ENCODE measurements at places on chromosomes 4 and X.

- peak; percentile 75 for DNase-seq
Observed at GRCh38 chrX:20217271-20217670, 49.4 kb downstream of the RPS6KA3 start.

DNA sequence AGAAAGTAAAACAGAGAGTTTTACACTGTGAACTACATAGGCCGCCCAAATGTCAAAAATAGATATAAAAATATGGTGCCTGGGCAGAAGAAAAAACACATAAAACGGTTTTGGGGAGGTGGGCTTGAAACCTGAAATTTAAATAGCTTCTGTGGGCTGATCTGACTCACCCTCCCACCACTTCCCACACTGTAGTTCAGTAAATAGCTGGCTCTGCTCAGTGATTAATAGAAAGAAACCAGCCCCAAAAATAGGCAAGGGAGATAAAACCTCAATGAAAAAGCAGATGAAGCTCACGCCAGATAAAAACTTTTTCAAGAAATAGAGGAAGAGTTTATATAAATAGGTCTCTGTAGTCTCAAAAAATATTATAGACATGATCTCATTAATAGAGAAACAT lies 13.2 kb upstream of the COX7B2 start:
- DNase-seq = no peak

GRCh38 chrX:100447655-100448397 lies 37.8 kb upstream of the PCDH19 start:
- DNase-seq = peak; percentile 33

- DNase-seq = no peak
Observed at GRCh38 chr4:19752599-19752998, 499.1 kb upstream of the SLIT2 start.

GRCh38 chrX:53511322-53511721 lies 77.2 kb upstream of the HSD17B10 start:
- no peak for DNase-seq
